Endodermal cell (in vitro differentiated cells): ENCODE measurements at places on chromosomes 7 and 10.

DNA sequence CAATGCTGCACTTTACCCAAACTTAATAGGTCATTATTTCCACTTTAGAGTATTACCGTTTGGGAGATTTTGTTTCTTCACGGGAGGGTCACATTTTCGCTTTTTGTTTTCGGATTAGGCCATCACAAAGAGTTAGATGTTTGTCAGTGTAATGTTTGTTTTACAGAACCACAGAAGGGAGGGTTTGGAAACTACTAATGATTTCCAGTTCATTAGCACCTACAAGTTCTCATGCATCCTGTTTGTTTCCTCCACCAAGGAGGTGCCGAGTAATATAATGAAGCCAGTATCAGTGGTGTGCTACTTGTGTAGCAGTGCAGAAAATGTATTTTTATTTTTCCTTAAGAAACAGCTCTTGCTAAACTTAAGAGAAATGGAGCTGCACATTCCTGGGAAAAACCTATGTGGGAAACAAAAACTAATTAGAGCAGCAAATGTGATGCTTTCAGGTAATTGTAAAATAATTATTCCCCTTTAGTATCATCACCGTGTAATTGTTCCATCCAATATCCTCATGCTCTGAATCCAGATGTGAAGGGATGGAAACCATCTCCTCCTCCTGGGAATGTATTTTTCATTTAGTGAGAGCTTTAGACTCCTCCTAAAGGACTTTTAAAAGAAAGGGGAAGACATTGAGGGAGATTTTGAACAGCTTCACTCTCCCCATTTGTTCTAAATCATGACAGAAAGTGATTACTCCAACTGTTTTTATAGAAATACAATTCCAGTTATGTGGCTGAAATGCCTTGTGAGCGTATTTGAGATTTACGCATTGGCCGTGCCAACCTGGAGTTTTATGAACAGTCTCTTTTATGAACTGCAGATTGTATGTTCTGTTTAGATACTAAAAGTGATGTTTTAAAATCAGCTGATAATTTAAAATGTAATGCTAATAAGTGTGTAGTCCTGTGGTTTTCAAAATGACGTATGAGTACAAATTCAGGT lies 5.6 kb downstream of the CELF2 start:
- no peak for DNase-seq

GRCh38 chr7:80379034-80379982 lies 132.6 kb downstream of the GNAT3 start:
- DNase-seq = no peak

DNA sequence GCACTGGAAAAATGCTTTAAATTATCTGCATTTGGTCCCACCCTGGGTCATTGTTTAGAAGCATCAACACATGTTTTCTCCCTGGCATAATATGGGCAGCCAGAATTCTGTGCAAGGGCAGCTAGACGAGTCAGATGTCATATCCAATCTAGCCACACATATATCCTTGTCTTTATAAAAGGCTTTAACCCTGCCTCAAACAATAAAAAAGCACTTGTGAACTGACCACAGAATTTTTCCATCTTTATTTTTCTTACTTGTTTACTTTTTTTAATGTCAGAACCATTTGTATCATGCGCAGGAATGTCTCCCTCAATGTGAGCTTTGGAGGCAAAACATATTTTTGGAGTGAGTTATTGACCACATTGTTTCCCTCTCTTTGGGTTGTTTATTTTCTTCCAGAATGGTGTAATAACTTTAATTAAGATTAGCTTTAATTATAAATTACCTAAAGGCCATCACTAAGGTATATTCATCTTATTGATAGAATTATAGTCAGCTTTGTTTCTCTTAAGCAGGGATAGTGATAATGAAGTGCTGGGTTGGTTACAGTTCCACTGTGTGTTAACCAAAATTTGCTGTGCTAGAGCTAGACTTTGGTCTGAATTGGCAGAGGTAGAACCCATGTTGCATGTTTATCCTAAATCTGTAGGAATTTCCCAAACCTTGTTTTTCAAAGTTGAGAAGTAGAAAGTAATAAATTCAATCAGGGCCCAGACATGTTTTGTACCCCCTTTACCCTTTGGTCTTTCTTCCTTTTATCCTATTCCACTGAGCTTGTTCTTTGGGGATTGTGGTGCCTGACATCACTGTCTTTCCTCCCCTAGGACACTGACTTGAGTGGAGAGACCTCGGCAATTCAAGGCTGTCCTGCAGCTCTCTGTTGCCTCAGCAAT lies 1078.4 kb downstream of the KCNMA1 start:
- no peak for DNase-seq

DNA sequence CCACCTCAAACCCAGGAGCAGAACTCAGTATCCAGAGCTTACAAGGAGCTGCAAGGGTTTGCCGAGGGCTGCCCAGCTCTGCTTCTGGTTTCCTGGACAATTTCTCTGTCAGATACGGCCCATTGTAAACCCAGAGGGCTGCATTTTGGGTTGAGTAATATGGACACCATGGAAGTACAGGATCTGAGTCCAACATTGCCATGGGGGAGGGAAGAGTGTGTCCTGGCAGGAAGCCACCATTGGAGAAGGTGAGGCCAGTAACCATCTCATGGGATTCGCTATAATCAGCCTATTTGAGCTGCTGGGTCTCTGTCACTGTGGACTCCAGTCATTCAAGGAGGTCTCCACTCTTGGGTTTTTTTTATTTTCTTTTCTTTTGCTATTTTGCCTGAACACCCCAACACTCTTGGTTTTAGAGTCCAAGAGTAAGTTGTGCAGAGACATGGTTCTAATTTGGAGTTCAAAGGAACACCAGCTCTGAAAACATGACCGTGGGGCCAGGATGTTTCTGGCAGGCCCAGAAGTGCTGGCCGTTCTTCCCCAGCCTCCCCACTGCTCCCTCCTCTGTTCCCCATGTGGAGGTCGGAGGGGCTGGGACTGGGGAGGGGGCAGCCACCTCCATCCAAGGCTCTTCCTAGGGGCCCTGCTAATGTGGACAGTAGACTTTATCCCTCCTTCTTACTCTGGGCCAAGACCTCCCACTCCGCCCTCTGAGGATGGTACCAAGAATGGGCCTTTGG lies 46.2 kb downstream of the CHST3 start:
- no peak for DNase-seq

GRCh38 chr10:34319197-34319846 lies 495.8 kb downstream of the PARD3 start:
- DNase-seq = no peak

DNA sequence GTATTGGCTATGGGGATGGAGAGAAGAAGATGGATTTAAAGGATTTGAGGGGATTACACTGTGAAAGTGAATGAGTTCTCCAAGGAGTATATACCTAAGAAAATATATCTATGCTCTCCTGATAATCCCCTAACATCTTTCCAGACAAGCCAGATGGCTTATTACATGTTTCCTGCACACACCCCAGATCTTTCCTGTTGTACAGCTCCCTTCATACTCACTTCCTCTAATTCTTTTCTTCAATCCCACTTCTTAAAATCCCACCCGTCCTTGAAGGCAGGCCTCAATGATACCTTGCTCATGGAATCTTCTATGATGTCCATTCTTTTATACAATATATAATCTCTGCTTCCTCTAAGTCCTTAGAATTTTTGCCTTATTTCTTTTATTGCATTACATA lies 317.2 kb upstream of the DGKB start:
- DNase-seq = no peak

DNA sequence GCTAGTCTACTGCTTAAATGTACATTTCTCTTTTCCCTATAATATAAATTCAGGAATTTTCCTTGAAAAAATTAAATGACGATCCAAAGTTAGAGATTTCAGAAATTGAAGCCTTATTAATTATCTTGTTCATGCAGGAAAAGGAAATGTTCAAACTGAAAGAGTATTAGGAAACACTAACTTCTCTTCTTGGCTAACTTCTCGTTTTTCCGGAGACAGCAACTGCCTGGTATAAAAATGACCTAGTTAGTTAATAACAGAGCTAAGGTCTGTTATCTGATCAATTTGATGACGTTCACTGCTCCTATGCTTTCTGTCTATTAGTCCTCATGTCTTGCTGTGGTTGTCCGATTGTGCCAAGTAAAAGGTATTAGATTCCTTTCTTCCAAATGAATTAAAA lies 212.5 kb downstream of the DGKB start:
- DNase-seq = no peak

DNA sequence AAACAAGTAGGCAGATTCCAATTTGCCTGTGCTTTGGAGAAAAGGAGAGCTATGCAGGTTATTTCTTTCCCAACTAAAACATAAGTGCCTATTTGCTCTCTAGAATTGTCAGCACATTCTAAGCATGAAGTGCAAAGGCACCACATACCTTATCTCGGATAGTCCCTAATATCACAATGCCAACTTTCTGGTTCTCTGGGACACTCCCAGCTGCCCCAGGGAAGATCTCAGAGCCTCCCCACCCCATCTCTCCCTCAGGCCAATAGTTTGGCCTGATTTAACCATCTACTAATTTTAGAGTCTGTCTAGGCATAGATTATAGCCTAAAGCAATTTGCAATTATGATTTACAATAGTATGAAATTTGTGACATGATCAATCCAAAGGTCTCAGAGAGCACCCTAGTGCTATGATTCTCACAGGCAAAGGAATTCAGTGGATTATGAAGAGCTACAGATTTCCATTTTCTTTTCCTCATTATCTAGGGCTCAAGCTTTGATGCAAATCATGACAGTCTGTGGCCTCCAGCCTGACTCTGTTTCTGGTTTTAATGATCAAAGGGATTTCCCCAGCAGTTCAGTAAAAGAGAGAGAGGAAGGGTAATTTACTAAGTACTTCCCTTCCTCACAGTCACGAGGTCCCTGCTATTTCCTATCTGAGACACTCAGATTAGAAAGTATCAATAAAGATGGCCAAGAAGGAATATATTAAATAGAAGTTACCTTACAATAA lies 29.0 kb upstream of the IL6 start:
- DNase-seq = no peak

- DNase-seq = no peak
Observed at GRCh38 chr10:81135851-81136250, 598.1 kb downstream of the SH2D4B start.

- DNase-seq = no peak
Observed at GRCh38 chr10:6200440-6200733, 2.3 kb upstream of the PFKFB3 start.
